Type B pancreatic cell (in vitro differentiated cells): ENCODE measurements at places on chromosomes 11 and 22.
A peak's percentile ranks its signal among the peaks of the same experiment; 100 is the strongest.

DNA sequence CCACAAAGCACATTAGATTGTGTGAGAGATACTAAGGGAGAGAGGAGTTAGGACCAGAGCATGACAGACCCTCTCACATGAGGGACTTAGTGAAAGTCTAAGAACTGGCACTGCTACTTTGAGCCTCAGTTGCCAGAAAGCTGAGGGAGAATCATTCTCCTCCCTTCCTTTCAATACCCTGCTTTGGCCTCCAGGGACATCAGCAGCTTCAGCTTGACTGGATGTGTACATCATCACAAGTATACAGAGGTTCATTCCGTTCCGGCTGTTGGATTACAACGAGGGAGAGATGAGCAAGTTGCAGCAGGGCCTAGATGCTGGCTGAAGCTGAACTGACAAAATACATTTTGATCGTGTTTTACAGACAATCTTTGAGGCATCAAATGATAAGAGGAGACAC lies 15.7 kb upstream of the ANO5 start:
- no peak overlapping the region for H3K27ac ChIP-seq
- H3K4me3 ChIP-seq: no peak overlapping the region
- DNase-seq: no peak
- H3K4me1 ChIP-seq: no peaks in the 10 kb centered on the region
- H3K36me3 ChIP-seq: no peaks in the 10 kb centered on the region

GRCh38 chr11:71342951-71343827 lies 90.8 kb upstream of the SHANK2 start:
- peaks cover 25% of the 10 kb centered on the region for H3K4me1 ChIP-seq
- H3K36me3 ChIP-seq: no peaks in the 10 kb centered on the region
- no peak for DNase-seq
- no peak overlapping the region for H3K4me3 ChIP-seq

DNA sequence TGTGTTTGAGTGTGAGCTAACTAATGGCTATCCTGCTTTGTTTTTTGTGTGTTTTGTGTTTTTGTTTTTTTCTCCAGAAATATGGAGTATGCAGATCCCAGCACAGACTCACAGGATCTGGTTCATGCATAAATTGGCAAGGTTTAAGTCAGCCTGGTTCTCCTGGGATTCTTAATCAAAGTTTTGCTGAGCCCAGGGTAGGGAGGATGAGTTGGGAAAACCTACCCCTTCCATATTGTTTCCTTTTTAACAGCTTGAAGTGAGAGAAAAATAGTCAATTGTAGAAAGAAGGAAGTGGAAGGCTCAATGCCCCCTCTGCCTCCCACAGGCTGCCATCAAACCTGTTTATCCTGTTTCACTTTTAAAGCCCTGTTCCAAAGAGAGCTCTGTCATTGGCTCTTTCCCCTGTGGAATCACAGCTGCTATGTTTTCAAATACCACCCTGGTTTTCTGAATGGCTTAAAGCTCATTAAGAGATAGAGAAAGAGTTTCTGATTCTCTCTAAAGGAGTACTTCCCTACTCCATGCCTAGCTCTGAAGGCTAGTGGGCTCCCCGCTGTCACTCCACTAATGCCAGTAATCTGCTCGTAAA lies 23.4 kb upstream of the CADM1 start:
- H3K4me1 ChIP-seq: peaks cover 20% of the 10 kb centered on the region
- peak overlapping the region; percentile 83 for H3K27ac ChIP-seq
- H3K4me3 ChIP-seq: peak overlapping the region; percentile 23
- H3K36me3 ChIP-seq: no peaks in the 10 kb centered on the region
- H3K27me3 ChIP-seq: peaks cover 12% of the 10 kb centered on the region

DNA sequence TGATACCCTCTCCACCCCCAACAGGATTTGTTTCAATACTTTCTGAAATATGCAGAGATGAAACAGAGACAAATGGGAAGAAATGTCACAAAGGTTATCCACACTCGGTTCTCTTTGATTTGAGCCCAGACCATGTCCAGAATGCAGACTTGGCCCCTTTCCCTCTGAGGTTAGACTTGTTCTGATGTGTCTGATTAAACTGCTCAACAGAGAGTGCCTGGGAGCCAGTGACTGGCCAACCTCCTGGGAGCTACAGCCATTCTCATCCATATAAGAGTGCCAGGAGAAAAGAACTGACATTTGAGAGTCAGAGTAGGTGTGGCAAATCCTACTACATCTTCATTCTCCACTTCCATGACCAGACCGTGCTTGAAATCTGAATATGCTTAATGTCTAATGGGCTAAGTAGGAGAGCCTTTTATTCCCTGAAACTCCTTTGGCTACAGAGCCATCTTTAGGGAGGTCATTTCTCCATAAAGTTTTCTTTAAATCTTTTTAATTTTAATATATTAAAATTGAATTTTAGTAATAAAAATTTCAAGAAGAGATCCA lies 201.4 kb downstream of the BLID start:
- H3K27ac ChIP-seq: no peak overlapping the region
- no peak for DNase-seq
- no peaks in the 10 kb centered on the region for H3K36me3 ChIP-seq
- H3K4me3 ChIP-seq: no peak overlapping the region

- no peaks in the 10 kb centered on the region for H3K27me3 ChIP-seq
- peak overlapping the region; percentile 100 for H3K27ac ChIP-seq
- peaks cover 20% of the 10 kb centered on the region for H3K4me1 ChIP-seq
- H3K4me3 ChIP-seq: peak overlapping the region; percentile 98
Observed at GRCh38 chr11:58577555-58578135, 1.2 kb upstream of the ZFP91 start.

GRCh38 chr11:70820712-70821111 lies 422.4 kb downstream of the CTTN start:
- H3K36me3 ChIP-seq: no peaks in the 10 kb centered on the region
- DNase-seq: no peak
- H3K4me3 ChIP-seq: no peak overlapping the region
- no peak overlapping the region for H3K27ac ChIP-seq
- H3K27me3 ChIP-seq: peaks cover 15% of the 10 kb centered on the region
